ENCODE measurements at places on chromosomes 1 and 21. TPM values are rescaled to one million over a fixed set of nuclear protein-coding genes. Genes with fewer than 3 reads are reported as not detected.

The DNALI1 gene
- polyA plus RNA-seq = 4.8 TPM

The PRMT2 gene
- polyA plus RNA-seq = 96.1 TPM

The SLC37A1 gene
- polyA plus RNA-seq = 21.0 TPM

The SLC5A9 gene
- polyA plus RNA-seq = 0.69 TPM

The S100B gene
- 23.7 TPM for polyA plus RNA-seq

The HSD3B1 gene
- 0.06 TPM for polyA plus RNA-seq

The DDR2 gene
- 18.0 TPM for polyA plus RNA-seq

The SERTAD4 gene
- polyA plus RNA-seq = 0.60 TPM

The C4BPA gene
- polyA plus RNA-seq = 1.2 TPM

The DMBX1 gene
- polyA plus RNA-seq = not detected

The LRRC71 gene
- not detected for polyA plus RNA-seq

The RNF207 gene
- 24.3 TPM for polyA plus RNA-seq

The TMEM240 gene
- polyA plus RNA-seq = 3.7 TPM

The GPR153 gene
- polyA plus RNA-seq = 22.9 TPM

All from sigmoid colon (tissue), 7 donors.